ENCODE measurements at places on chromosomes 1 and 21.

- DNase-seq: no peak
These were observed 68.6 kb downstream of the ADGRL2 start for GRCh38 chr1:81869307-81869706.

DNA sequence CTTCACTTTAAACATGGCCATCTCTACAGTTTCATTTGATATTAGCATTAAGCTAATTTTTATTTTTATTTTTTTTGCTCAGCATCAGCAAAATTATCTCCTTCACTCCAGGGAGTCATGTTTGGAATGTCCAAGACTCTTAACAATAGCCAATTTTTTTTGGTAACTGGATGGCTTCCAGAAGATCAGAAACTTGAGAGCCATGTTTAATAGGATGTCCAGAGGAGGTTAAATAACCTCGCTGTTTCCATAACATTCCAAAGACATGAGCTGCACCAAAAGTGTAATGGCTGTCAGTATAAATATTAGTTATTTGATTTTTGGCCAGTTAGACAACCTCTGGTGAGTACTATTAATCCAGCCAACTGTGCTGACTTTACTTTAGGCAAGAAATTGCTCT lies 80.7 kb downstream of the DNTTIP2 start:
- no peak for DNase-seq

GRCh38 chr21:46482225-46482845 lies 23.6 kb downstream of the DIP2A start:
- DNase-seq: no peak

DNA sequence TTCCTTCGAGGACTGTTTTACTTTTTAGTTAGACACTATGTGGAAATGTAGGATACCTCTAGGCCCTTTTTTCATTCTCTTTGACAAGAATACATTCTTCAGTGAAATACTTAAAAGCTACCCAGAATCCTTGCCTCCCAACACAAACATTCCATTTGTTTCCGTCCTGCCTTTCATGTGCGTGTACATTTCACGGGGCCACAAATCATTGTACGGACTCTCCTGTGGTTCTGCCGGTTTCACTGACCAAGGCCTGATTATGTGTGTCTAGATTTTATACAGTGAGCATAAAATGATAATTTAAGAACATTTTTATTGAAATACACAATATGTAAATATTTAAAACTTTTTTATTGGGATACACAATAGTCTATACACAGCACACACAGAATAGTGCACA lies 76.4 kb downstream of the RUNX3 start:
- no peak for DNase-seq

DNA sequence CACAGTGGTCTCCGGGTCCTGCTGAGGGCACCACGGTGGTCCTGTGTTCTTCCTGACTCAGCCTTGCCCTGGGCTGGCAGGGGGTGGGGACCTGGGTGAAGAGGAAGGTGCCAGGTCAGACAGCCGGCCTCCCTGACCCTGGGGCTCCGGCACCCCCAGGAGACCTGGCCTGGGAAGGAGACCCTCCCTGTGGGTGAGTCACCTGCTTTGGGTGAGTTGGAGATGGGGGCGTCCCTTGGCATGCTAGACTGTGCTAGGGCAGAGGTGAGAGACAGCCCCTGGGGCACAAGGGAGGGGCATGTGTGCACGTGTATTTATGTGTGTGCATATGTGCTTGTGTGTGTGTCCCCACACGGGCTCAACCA lies 23.4 kb downstream of the SPSB1 start:
- no peak for DNase-seq

GRCh38 chr1:152514715-152515433 lies 592 bp downstream of the CRCT1 start:
- DNase-seq: no peak
